ENCODE measurements at places on chromosomes 1 and 21.

GRCh38 chr1:3459940-3460671, 5.6 kb downstream of the ARHGEF16 start:
- H3K27ac ChIP-seq: no peak overlapping the region
- H3K4me3 ChIP-seq: no peak overlapping the region
- H3K27me3 ChIP-seq: no peaks in the 10 kb centered on the region
- H3K4me1 ChIP-seq: peaks cover 11% of the 10 kb centered on the region
- no peaks in the 10 kb centered on the region for H3K36me3 ChIP-seq

DNA sequence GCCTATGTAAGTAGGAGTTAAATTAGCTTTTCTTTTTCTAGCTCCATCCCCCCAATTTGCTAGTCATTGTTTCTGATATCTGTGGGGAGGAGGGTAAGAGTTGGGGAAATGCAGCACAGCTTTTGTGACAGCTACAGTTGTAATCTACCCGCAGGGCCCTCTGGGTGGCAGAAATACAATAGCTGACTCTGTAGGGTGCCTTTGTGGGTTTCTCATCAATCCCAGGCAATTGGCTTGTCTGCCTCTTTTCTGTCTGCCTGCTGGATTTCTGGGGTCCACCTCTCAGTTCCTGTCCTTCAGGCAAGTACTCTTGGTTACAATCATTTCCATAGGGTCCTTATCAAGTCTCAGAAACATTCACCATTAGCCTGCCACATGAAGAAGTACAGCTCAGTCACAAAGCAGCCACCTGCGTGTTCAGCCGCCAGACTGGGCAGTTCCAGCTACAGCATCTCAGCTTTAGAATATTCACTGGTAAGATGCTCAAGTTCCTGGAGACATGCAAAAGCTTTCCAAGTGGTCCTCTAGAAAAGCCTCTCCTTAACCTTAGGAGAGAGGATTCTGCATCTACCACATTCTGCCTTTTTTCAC, 19.2 kb upstream of the SLC44A5 start:
- H3K36me3 ChIP-seq: no peaks in the 10 kb centered on the region

GRCh38 chr1:201456499-201457309, 12.3 kb downstream of the PHLDA3 start:
- peaks cover 4% of the 10 kb centered on the region for H3K4me1 ChIP-seq
- no peak for DNase-seq
- H3K27ac ChIP-seq: no peak overlapping the region
- no peaks in the 10 kb centered on the region for H3K36me3 ChIP-seq

DNA sequence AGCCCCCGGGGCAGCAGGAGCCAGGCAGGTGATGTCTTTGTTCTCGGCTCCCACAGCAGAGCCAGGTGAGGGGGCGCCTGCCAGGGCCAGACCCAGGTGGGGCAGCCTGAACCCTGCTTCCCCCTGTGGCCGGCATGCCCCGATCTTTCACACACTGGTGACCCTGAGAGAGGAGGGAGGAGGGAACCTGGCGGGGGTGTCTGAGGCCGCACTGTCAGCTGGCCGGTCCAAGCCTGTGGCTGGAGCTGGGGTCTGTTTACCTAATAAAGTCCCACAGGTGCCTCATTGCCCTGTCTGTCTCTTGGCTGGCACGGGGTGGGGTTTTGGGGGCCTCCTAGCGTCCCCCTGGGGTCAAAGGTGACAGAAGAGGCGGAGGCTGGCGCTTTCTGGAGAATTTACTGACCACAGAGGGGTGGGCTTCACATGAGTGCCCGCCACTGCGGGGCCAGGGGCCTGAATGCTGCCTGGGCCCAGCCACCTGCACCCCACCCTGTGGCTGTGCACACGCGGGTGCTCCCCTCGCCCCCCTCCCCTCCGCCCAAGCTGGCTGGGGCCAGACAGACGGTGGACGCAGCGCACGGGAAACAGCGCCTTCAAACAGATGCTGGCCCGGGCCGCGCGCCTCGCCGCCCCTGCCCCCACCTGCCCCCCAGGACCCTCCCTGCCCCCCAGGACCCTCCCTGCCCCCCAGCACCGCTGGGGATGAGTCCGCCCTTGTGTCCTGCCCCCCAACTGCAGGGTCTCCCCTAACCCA, 5.8 kb downstream of the TMEM240 start:
- H3K4me3 ChIP-seq: no peak overlapping the region
- H3K4me1 ChIP-seq: no peaks in the 10 kb centered on the region
- no peak for DNase-seq
- H3K27ac ChIP-seq: no peak overlapping the region
- peaks cover 7% of the 10 kb centered on the region for H3K36me3 ChIP-seq
- no peaks in the 10 kb centered on the region for H3K27me3 ChIP-seq

GRCh38 chr1:176904057-176904751, 260.3 kb downstream of the ASTN1 start:
- H3K36me3 ChIP-seq: no peaks in the 10 kb centered on the region
- no peak overlapping the region for H3K27ac ChIP-seq
- H3K4me3 ChIP-seq: no peak overlapping the region
- peak; percentile 47 for DNase-seq
- H3K27me3 ChIP-seq: no peaks in the 10 kb centered on the region

- H3K27ac ChIP-seq: peak overlapping the region; percentile 81
- peaks cover 2% of the 10 kb centered on the region for H3K4me1 ChIP-seq
- H3K27me3 ChIP-seq: no peaks in the 10 kb centered on the region
- peak overlapping the region; percentile 84 for H3K4me3 ChIP-seq
- DNase-seq: no peak
Observed at GRCh38 chr1:214603819-214604252, 841 bp downstream of the CENPF start.

Data from H1 (cell line).